Fibroblast of skin of left biceps (primary cell): ENCODE measurements at places on chromosomes 7 and 10.

- DNase-seq: no peak
Observed at GRCh38 chr7:138588986-138589385, 112.2 kb downstream of the SVOPL start.

DNA sequence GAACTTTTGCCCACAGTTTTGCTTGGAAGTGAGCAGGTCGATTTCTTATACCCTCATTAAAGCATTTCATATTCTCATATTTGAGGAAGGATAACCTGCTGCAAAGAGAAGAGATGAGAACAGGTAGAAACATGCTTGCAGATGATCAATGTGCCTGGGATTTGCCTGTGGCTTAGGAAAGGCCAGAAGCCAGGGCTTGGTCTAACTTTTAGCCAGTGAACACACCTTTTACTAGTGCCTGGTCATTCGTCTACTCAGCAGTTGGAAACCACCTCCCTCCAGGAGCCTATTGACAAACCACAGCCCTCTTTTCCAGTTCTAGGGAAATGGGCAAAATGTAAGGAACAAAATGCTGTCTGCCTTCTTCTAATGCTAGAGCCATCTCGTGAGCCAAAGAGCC, 518.3 kb downstream of the ADRA2A start:
- DNase-seq: no peak

GRCh38 chr10:12480440-12480839, 131.1 kb downstream of the CAMK1D start:
- no peak for DNase-seq

GRCh38 chr7:129845972-129846327, 106.8 kb downstream of the UBE2H start:
- no peak for DNase-seq

DNA sequence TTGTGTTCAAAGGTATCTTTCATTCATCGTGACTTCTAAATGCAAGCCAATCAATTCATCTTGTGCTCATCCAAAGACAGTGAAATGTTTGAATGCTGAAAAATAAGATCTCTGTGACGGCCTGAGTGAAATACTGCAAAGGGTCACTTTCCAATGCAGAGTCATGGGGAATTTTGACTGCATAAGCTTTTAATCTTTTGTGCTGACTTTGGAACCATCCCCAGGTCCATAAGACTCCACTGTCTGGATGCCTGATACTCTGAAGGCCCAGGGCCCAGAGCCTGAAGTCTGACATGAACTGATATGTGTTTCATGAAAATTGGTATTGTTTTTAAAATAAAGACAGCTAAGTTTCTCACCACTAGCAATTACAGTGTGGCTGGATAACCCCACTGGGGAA, 39.0 kb downstream of the PPP1R3C start:
- DNase-seq: no peak
